ENCODE measurements at places on chromosomes 6 and 20.

GRCh38 chr6:30880698-30881252 is 3.5 kb upstream of the DDR1 start:
- no peak for DNase-seq

DNA sequence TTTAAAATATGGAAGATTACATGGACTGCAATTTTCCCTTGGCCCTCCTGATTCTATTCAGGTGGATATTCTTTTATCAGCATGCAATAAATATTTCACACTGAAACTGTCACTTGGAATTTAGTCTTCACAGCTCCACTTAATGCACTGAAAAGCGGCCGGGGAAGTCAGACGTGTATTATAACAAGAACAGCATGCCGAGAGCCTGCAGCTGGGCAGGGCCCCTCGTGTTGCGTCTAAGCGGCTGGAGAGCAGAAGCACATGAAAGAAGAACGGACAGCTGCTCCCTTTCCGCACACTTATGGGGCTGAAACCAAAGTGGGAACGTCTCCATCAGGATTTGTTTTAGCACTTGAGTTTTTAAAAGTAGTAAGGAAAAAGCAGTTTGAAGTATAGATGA is 57.2 kb downstream of the LYRM4 start:
- DNase-seq, result no peak

GRCh38 chr6:151255811-151256210 is 16.0 kb downstream of the AKAP12 start:
- no peak for DNase-seq

GRCh38 chr6:41199552-41200246 is 1.2 kb downstream of the TREML2 start:
- no peak for DNase-seq

- DNase-seq, result no peak
These were observed 22.7 kb downstream of the TFEB start for GRCh38 chr6:41712651-41713103.

DNA sequence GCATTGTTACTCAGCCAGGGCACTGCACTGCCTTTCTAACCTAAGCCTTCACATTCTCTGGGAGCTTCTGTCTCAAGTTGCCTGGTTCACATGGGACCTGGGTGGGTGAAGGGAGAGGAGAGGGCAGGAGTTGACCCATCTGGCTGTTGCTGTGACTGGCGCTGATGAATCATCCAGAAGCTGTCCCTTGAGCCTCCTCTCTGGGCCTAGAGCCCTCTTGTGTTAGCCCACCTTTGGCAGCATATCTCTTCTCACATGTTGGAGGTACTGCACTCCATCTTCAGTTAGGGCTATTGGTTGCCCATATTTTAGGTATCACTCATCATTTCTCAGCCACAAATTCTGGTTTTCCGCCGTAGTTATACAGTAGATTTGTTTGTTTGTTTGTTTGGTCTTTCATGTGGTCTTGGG is 19.8 kb downstream of the XRN2 start:
- no peak for DNase-seq

DNA sequence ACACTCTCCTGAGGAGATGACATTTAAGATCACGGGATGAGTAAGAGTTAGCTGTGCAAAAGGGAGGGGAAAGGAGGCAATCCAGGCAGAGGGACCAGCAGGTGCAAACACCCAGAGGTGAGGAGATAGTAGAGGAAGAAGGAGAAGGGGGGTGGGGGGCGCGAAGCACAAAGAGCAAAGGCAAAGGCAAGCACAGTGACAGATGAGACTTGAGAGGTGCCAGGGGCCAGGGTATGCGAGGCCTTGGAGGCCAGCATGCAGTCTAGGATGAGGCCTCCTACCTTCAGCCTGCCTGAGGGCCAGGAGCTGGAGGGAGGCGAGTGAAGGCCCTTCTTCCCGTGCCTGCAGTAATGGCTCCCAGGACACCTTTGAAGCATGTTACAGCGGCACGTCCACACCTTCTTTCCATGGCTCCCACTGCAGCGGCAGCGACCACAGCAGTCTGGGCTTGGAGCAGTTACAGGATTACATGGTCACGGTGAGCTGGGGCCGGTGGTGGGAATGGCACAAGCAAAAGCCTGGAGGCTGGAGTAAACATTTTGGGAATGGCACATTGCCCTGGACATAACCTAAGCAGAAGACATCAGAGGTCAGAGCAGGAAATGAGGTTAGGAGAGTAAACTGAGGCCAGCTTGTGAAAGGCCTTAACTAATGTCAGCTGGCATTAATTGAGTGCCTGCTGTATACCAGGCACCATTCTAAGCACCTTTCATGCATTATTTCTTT is 18.6 kb downstream of the CCM2L start:
- no peak for DNase-seq

DNA sequence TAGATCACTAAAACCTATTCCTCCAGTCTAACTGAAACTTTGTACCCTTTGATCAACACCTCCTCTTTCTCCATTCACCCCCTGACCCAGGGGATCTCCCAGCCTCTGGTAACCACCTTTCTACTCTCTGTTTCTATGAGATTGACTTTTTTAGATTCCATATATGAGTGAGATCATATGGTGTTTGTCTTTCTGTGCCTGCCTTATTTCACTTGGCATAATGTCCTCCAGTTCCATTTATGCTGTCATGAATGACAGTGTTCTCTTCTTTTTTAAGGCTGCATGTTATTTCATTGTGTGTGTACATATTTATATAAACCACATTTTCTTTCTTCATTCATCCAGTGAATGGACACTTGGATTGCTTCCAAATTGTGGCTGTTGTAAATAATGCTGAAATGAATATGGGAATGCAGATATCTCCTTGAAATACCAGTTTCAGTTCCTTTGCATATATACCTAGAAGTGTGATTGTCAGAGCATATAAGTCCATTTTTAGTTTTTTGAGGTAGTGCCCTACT is 57.7 kb downstream of the DHX35 start:
- DNase-seq, result no peak

GRCh38 chr20:4568361-4568959 is 153.2 kb upstream of the PRND start:
- no peak for DNase-seq

DNA sequence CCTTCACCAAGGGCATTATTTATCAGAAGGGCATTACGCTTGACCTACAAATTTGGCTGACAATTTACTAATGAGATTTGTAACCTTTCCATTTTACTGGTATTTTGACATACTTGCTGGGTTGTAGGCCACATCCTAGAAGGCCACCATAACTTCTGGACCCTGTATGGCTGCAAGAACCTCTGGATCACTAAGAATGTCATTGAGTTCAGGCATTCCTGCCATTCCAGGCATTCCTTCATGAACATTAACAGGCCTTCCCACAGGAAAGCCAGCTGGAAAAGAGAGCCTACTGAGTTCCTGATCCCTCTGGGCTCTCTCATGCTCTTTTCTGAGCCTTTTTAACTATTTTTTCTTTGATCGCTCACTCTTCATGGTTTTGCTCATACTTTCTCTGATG is 28.4 kb upstream of the SLC35A1 start:
- no peak for DNase-seq

GRCh38 chr6:30681766-30682142 is 4.7 kb downstream of the PPP1R18 start:
- DNase-seq, result no peak

GRCh38 chr20:49785149-49785851 is 27.3 kb upstream of the SLC9A8 start:
- no peak for DNase-seq

DNA sequence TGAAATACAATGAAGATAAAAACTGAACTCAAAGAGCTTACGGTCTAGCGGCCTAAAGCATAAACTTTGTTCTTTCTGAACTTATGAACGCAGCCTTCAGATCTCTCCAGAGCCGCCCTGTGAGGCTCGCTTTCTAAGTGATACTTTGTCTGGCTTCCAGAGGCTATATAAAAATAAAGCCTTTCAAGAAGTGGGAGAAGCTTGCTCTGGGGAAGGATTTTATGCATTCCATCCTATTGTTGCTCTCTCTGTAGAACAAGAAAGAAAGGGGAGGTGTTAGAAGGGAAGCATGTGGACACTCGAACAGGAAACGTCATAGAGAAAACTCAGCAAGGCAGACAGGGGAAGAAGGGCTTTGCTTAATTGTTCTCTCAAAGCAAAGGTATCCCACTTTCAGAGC is 77.0 kb downstream of the TBX18 start:
- no peak for DNase-seq

DNA sequence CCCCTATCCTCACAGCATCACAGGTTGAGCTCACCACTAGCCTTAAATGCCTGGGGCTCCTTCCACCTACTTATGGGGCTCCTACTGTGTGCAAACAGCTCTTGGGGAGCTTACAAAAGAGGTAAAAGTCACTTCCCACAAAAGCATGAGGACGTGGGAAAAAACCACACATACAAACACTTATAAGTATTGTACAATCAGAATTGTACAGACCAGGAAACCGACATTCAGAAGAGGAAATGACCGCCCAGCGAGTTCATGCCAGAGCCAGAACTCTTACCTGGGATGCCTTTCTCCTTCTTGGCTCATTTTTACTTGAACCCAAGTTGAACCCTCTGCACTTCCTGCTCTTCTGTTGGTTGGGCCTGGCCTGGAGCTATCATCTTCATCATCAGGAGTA is 6.3 kb upstream of the PPP1R16B start:
- DNase-seq, result no peak

DNA sequence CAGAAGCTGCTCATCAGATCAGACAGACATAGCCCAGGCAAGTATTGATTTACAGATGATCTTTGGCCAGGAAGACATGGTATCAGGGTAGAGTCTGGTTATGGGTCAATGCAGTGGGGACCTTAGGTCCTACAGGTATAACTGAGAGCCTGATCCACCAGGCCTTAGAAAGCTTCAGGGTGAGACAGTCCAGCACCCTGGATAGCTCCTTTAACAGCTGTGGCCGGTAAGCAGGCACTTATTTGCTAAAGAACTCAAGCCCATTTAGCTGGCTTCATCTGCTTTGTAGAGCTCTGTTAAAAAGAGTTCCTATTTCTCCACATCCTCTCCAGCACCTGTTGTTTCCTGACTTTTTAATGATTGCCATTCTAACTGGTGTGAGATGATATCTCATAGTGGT is 39.6 kb downstream of the ESR1 start:
- DNase-seq, result no peak

GRCh38 chr6:165249808-165250207 is 59.6 kb downstream of the C6orf118 start:
- no peak for DNase-seq

DNA sequence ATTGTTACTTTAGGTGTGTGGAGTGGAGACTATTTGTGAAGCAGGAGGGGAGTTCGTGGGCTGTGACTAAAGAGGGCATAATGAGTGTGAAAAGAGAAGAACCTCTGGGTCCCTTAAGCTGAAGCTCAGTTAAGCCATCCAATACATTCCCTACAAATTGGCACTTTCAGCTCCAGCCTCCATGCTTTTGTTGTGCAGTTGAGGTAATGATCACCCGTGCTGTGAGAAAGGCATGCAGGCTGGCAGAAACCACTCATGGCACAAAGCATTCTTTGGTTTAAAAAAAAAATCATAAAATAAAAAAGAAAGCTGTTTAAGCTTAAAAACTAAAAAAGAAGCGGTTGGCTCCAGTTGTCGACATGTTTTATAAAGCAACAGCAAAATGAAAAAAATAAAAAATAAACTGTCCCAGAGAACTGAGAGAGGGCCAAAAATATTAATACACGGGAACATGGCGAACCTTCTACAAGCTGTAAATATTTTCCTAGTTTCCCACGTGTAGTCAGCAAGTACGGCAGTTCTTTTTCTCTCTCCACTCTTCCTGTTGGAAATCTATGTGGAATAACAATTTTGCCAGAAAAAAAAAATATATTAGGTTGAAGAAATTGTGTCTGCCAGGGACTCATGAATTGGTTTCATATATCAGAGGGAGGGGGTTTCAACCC is 82.2 kb downstream of the ANKRD60 start:
- no peak for DNase-seq

DNA sequence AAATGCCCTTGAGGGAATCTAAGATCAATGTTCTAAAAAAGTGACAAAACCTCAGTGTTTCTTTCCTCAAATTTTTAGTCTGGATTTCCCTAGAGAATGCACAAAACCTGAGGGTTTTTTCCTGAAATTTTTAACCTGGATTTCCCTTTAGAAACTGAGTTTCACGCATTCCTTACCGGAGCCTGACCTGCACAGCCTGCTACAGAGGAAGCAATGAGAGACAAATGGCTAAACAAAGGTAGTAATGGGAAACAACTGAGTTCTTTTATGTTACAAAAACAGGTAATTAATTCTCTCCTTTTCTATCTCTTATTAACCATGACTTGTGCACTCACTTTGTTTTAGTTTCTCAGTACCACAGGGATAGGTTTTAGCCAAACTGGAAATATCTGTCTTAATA is 281.7 kb upstream of the NT5E start:
- no peak for DNase-seq

DNA sequence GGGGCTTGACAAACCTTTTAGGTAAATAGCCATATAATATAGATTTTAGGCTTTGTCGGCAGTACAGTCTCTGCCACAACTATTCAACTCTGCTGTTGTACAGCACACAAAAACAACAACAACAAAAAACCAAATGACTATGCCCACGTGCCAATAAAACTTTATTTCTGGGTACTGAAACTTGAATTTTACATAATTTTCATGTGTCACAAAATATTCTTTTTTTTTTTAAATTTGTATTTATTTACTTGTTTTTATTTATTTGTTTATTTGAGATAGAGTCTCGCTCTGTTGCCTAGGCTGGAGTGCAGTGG is 34.8 kb upstream of the B4GALT5 start:
- no peak for DNase-seq

DNA sequence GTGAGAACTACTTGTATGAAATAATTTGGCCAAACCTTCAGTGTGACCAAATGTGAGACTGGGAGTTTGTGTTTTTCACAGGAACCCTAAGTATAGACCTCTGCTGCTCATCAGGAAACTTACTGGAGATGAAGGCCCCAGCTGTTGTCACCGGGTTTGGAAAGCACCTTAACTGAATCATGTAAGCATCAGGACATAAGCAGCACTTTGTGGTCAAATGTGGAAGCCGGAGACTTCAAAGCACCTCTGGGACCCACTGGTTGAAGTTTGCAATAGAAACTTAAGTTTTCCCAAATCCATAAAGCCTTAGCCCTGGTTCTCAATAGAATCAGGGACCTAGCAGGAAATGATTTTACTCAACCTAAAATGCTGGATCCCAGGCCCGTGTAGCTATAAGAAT is 14.3 kb downstream of the TTPAL start:
- DNase-seq, result no peak
